ENCODE measurements at places on chromosomes 2 and 18.
A peak's percentile ranks its signal among the peaks of the same experiment; 100 is the strongest.

- no peak for DNase-seq
Measured at GRCh38 chr2:37274359-37274965, 43.0 kb downstream of the NDUFAF7 start.

GRCh38 chr2:178328037-178328436, 122.9 kb downstream of the PRKRA start:
- DNase-seq: no peak

- no peak for DNase-seq
Measured at GRCh38 chr18:74097803-74098202, 49.8 kb downstream of the FBXO15 start.

- no peak for DNase-seq
Measured at GRCh38 chr2:66488946-66489345, 54.0 kb downstream of the MEIS1 start.

- DNase-seq: no peak
Measured at GRCh38 chr2:167110345-167110744, 222.1 kb downstream of the XIRP2 start.

- DNase-seq: no peak
Measured at GRCh38 chr2:38830526-38831159, 45.1 kb downstream of the DHX57 start.

- no peak for DNase-seq
Measured at GRCh38 chr2:127072970-127073369, 34.0 kb downstream of the BIN1 start.

DNA sequence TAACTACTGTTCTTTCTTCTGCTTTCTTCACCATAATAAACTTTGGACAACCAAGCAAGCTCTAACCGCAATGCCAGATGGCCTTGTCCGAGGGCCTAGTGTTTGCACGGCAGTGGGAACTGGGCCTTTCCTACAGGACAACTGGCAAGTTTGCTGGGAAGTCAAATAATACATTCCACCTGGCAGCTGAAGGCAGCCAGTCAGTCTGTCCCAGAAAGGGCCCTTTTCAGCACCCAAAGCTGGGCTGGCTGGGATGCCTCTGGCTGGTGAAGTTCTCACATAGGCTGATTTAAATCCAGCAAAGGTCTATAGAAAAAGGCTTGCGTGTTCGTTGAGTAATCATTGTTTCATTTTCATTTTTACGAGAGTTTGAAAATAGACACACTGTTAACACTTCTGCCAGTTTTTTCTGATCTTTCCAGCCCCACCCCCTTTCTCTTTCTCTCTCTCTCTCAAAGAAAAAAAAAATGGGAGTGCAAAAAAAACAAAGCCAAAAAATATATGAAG, 110.0 kb upstream of the EPAS1 start:
- no peak for DNase-seq

DNA sequence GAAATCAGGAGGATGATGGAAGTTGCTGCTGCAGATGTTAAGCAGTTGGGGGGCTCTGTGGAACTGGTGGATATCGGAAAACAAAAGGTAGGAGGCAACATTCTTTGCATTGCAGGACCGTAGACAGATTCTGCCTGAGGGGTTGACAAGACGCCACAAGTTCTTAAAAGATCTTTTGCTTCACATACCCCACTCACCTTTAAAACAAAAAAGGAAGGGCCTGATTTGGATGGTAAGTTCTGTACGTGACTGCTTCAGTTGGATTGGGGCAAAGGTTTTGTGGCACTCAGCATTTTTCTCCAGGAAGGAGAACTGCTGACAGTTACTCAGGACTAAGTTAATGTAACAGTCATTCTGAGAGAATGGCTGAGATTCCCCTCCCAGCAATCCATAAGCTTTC, 5.2 kb downstream of the CNDP2 start:
- no peak for DNase-seq

GRCh38 chr2:111118481-111118980, 2.2 kb upstream of the BCL2L11 start:
- no peak for DNase-seq

GRCh38 chr2:139720056-139720455, 939.9 kb upstream of the NXPH2 start:
- DNase-seq: no peak

- no peak for DNase-seq
Measured at GRCh38 chr2:37575780-37576179, 95.7 kb downstream of the CDC42EP3 start.

DNA sequence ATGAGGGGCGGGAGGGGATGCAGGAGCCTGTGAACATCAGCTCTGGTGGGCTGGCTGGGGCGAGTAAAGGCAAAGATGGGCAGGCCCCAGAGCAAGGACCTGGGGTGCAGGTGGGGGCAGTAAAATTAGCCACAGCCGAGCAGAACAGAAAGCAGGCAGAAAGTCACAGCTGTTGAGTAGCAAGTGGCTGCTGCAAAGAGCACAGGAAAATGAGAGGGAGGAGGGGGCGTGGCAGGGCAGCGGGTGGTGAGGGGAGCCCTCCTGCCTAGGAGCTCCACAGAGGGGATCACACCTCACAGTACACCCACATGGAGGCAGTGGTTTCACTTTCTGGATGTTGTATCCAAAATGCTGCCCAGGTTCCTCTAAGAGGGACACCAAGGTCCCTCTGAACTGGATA, 79.6 kb downstream of the LBH start:
- no peak for DNase-seq

GRCh38 chr2:209549589-209549988, 125.7 kb downstream of the MAP2 start:
- no peak for DNase-seq

DNA sequence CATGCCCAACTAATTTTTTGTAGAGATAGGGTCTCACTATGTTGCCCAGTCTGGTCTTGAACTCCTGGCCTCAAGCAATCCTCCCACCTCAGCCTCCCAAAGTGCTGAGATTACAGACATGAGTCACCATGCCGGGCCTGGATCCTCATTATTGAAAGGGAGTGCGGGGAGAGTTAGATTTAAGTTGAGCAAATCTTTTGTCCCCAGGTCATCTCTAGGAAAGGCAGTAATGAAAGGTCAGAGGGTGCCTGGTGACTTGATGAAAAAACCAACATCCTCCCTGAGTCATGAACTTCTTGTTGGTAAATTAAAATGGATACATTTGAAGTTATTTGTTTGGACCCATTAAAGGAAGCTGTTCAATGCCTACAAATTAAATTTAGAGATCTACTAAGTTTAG, 25.1 kb downstream of the STAT4 start:
- no peak for DNase-seq

GRCh38 chr2:25669520-25669919, 3.9 kb downstream of the DTNB start:
- DNase-seq: no peak

DNA sequence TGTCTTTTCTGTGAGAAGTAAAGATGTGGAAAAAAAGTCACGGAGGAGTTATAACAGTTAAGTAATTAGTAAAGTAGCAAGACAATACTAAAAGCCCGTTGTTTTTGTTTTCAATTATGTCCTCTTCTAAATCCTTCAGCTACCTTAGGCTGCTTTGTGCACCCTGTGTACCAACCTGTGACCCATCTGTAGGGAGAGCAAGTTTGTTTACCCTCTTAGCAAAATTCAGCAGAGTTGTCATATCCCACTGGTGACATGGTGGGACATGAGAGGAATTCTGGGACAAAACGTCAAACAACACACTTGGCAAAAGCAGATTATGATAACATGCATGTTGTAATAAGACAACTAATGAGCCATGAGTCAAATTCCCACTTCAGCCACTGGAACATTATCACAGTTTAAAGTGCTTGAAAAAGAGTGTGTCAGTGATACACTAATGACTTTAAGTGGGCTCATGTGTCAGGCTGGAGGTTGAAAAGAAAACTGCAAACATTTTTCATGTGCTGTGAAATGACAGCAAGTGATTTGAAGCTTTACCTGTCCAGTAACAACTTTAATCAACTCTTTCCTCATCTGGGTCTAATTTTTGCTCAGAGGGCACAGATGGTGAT, 392.8 kb upstream of the ACVR2A start:
- no peak for DNase-seq

DNA sequence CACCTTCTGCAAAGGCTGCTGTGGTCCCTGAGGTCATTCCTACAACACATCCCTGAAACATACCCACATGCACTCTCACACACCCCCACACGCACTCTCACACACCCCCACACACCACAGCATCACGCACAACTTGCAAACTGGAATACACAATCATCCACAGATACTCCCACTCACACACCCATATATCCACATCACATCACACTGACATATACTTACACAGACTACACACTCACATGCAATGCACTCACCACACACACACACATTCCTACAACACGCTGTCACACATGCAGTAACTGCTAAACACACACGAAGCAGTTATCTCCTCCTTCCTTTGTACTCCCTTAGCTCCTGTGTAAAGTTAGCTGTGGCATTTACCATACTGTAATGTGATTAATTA, 57.1 kb upstream of the PKDCC start:
- DNase-seq: no peak

DNA sequence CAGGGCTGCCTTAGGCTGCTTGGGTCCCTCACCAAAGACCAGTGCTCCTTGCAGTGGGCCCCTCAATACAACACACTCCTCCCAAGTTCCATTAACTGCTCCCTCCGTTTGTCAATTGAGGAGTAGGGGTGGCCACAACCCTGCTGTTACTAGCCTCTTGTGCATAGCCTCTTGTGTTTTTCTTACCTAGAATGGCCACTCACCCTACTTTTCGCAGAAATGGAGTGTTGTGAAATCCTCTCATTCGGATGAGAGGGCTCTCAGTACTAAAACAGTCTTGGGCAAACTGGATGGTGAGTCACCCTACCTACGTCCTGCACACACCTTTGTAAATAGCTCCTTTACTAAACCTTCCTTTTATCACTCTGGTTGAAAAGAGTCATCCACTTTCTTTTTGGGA, 253.9 kb downstream of the OSR1 start:
- DNase-seq: no peak

GRCh38 chr18:48769006-48769636, 181.6 kb downstream of the SMAD7 start:
- DNase-seq: no peak

- DNase-seq: peak; percentile 41
Measured at GRCh38 chr2:168738062-168738461, 64.4 kb upstream of the NOSTRIN start.

- no peak for DNase-seq
Measured at GRCh38 chr2:227674485-227674884, 7.9 kb downstream of the SCYGR5 start.

DNA sequence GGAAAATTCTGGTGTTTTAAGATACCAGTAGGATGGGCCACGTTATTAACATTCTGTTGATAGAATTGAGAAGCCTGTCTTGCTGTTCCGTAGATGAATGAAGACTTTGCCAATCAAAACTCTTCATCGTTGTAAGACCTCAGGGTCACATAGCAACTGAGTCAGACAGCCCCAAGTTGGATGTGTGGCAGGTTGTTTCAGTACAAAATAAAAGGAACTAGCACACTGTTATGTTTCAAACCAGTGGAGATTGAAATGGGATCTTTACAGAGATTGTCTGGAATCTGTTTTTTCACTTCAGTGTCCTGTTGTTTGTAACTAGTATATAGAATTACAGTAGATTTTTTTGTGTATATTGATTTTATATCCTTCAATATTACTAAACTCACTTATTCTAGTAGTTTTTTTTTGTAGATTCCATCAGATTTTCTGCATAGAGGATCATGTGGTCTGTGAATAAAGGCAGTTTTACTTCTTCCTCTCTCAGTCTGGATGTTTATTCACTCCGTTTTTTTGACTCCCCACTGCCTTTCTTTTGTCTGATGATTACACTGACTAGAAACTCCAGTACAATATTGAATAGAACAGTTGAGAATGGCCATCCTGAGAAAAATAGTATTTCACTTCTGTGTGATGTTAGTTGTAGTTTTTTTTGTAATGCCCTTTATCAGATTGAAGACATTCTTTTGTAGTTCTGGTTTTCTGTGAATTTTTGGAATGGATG, 22.7 kb downstream of the EPC2 start:
- no peak for DNase-seq

- no peak for DNase-seq
Measured at GRCh38 chr2:12949406-12949805, 232.7 kb downstream of the TRIB2 start.

GRCh38 chr18:22283397-22283796, 114.0 kb downstream of the GATA6 start:
- DNase-seq: no peak

GRCh38 chr2:240143801-240144648, 3.6 kb upstream of the OTOS start:
- peak; percentile 61 for DNase-seq

Data from kidney capillary endothelial cell (primary cell).